Retina (tissue), 1 donor: ENCODE measurements at places on chromosomes 13 and 19.

DNA sequence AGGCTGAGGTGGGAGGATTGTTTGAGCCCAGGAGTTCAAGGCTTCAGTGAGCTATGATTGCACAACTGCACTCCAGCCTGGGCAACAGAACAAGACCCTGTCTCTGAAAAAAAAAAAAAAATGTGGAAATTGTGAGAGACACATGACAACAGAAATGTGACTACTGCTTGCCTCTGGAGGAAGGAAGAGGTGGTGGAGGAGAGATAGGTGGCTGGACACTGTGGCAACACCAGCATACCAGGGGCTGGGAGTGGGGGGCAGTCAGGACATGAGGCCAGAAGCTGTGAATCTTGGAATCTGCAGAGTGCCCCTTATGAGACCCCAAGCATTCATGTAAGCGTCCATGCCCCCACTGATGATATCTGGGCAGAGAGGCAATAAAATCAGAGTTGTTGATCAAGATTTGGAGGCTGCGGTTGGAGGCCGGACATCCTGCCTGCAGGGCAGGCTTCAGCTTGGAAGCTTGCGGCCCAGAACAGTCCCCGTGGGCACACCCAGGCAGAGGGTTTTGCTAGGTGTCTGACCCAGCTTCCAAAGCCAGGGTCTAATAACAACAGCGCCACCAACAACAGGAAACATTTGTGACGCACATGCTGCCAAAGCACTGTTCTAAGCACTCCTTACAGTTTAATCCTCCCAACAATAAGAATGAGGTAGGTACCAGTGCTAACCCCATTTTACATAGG lies 16.9 kb downstream of the FAM187B start:
- DNase-seq: no peak

- no peak for DNase-seq
These were observed 8.2 kb downstream of the MTIF3 start for GRCh38 chr13:27442071-27442647.

GRCh38 chr19:30111021-30111855 lies 169.2 kb downstream of the URI1 start:
- DNase-seq: no peak

- DNase-seq: no peak
These were observed 148.1 kb downstream of the USP12 start for GRCh38 chr13:27023385-27024073.

DNA sequence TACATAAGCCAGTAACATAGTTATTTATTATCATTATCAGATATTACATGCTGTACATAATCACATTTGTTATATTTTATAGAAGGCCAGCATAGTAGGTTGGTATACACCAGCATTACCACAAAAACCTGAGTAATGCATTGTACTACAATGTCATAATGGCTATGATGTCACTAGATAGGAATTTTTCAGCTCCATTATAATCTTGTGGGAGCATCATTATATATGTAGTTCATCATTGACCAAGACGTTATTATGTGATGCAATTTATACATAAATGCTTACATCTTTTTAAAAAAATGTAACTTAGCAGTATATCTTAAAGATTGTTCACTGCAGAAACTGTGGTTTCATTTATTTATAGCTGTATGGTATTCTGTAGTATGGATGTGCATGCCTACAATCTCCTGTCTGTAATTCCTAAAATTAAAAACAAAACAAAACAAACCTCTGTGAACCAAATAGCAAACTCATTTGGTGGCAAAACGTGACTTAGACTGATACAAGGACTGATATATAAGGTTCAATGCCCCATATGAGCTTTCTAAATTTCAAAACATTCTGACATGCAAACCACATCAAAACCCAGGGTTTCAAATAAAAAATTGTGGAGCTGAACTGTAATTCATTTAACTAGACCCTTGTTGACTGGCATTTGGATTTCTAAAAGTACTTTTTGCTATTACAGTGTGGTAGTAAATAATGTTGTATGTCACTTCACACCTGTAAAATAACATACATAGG lies 250.9 kb downstream of the DLEU7 start:
- no peak for DNase-seq

DNA sequence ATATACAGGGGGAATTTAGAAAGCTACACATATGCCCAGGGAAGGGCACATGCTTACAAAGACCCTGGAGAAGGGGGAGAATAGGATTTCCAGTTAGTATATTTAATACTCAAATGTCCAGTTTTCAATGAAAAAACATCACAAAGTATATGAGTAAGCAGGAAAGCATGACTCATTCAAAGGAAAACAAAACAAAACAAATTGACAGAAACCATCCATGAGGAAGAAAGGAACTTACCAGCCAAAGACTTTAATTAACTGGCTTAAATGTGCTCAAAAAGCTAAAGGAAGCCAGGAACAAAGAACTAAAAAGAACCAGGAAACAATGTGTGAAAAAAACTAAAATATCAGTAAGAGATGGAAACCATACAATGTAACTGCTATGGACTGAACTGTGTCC lies 716.2 kb upstream of the ARGLU1 start:
- DNase-seq: no peak

GRCh38 chr19:13887517-13887916 lies 10.6 kb downstream of the NANOS3 start:
- no peak for DNase-seq

- no peak for DNase-seq
These were observed 27.5 kb upstream of the SERPINE3 start for GRCh38 chr13:51311957-51312520.

DNA sequence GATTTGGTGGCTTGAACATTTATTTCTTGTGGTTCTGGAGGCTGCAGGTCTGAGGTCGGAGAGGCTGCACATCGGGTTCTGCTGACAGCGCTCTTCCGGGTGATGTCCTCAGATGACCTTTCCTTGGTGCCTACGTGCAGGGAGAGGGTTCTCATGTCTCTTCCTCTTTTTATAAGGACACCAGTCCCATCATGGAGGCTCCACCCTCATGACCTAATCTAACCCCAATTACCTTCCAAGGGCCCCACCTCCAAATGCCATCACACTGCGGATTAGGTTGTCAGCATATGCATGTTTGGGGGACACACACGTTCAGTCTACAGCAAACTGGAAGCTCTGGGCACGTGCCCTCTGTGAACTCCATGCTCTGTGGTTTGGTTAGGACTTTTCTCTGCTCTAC lies 338.6 kb downstream of the FGF9 start:
- DNase-seq: no peak

GRCh38 chr19:48296963-48297734 lies 27.3 kb downstream of the ZNF114 start:
- no peak for DNase-seq
